ENCODE measurements at places on chromosomes 13 and 19.

GRCh38 chr19:53597023-53597422, 34.8 kb upstream of the DPRX start:
- no peak for DNase-seq

DNA sequence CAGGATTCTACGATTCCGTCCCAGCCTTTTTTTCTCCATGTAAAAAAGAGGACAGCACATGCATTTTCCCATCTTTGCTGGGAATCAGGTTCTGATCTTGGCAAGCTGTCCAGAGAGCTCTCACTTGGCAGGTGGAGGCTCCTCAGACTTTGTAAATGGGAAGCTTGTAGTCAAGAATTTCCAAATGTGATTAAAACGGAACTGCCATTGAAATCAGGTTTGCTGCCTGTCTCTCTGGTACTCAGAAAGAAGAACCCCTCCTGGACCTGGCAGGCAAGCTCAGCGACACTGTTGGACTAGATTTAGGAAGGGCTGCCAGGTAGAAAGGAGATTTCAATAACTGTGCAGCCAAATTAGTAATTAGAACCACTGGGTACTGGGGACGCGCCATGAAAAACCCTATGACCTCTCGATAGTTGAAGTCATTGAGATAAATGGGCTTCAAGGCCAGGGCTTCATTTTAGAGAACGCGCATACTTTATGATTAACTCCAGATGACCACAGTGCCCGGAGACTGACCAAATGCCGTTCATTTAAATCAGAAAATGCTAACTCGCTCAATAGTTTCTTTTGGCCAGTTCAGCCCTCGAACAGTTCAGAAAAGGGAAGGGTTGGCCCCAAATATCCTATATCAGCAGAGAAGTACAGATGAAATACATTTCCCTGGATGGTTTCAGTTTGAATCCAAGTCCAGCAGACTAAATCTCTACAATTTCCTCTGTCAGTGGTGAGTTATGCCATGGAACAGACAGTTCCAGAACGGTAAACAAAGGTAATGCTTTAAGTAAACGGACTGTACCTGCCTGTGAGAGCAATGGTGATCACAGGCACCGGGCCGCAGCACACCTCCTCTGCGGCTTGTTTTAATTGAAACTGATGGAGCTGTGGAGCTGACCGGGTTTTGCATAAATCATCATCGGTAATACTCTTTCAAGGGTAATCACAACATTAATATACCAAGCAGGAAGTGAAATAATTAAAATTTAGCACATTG, 517.4 kb downstream of the RFC3 start:
- no peak for DNase-seq

GRCh38 chr13:26957182-26957581, 196.6 kb upstream of the GPR12 start:
- DNase-seq = no peak

DNA sequence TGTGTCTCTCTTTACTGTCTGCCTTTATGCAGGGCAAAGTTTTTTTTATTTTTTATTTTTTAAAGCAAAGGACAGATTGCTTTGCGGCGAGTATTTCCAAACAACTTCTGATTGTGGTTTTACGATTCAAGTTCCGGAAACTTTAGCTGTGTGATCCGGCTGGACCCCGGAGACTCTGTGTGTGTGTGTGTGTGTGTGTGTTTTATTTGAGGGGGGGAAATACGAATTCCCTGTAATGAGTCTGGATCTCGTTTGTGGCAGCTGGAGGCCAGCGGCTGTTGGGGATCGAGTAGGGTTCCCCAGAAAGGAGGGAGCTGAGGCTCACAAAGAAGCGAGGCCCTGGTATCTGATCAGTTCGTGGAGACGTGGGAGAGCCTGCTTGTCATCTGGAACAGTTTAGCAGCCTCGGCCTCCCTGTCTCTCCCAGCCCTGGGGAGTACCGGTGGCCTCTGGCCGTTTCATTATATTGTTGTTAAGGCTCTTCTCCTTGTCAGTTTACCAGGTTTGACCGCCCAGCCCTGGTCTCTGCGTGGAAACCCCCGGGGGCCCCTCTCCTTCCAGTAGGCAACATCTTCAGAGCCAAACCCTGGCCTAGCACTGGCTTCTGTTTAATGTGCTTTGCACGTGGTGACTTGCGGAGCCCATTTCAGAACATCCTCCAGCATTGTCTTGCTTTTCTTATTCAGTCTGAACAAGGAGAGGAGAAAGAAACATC, 1.3 kb downstream of the FARP1 start:
- DNase-seq = no peak

DNA sequence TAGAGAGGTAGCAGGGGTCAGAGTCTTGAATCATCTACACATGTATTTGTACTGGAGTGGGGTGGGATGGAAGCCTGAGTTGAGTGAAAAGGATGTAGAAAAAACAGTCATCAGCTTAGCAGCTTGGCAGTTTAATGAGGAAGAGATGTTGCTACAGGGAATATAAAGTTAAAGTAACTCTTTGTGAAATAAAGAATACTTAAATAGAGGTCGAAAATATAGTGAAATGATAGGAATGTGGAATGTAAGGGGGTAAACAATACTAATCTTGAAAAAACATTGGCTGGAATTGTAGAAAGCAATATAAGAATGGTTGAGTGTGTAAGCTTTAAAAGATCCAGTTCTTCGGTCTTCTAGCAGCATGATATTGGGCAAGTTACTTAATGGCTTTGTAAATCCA, 22.7 kb downstream of the NUP58 start:
- no peak for DNase-seq

GRCh38 chr19:16001481-16002312, 52.9 kb downstream of the OR10H4 start:
- DNase-seq = peak; percentile 9

DNA sequence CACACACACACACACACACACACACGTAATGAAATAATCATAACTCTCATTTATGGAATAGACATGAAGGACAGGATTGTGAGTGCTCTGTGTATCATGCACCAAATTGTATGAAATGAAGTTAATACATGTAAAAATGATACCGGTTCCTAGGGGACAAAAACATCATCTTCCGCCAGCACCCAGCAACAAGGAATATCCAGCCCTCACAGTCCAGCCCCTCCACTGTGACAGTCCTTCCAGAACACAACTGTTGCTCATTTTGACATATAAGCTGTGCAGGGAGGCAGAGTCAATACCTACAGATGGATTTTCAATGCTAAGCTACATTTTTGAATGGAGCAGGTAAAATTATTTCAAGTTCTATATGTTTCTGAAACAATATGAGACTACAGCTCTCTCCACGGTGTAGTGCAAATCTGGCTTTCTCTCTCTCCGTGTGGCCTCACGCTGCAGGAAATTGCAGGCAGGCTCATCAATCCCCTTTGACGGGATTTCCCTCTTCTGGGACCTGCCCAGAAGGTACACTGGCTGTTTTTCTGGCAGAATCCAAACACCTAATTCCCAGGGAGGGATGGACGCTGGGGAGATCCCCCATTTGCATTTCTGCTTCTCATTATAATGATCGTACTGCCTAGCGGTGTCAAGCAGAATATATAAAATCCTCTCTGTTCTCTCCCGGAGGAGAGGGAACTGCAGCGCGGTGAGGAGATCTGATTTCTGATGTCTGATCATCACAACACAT, 494.0 kb downstream of the LIG4 start:
- no peak for DNase-seq

DNA sequence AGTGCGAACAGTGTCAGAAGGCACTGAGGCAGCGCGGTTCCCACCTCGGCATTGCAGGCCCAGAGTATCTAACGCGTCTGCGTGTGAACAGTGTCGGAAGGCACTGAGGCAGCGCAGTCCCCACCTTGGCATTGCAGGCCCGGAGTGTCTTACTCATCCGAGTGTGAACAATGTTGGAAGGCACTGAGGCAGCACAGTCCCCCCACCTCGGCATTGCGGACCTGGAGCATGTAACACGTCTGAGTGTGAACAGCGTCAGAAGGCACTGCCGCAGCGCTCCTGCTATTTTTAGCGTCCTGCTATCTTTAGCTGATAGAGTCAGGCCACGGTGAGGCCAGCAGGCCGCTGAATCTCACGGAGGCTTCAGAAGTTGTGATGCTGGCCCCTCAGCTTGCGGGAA, 39.6 kb downstream of the ATP11A start:
- DNase-seq = no peak

- DNase-seq = no peak
Measured at GRCh38 chr19:48598996-48599700, 7.4 kb upstream of the SPACA4 start.

GRCh38 chr13:43545317-43545874, 241.4 kb downstream of the ENOX1 start:
- DNase-seq = no peak

GRCh38 chr19:54172471-54173358, at the start of gene TMC4:
TMC4 (minus strand) TSS chr19:54173160; CDS start chr19:54173117, 43 bp downstream.
- DNase-seq = no peak

- DNase-seq = peak; percentile 13
Measured at GRCh38 chr19:18663940-18664530, 19.4 kb upstream of the CRTC1 start.

DNA sequence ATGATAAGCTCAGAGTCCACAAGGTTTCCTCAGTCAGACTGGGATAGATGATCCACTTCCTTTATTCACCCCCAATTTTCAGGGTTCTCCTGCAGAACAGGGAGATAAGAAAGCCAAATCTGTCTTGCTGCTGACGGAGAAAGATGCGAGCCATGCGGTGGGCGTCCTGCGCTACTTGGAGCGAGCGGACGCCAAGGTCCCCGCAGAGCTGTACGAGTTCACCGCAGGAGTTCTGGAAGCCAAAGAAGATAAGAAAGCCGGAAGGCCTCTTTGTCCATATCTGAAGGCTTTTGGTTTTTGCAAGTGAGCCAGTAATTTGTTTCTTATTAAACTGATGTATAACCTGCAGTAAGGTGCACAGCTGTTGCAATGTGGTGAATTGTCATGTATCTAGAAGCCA, 66.7 kb downstream of the SLC7A9 start:
- no peak for DNase-seq

- DNase-seq = no peak
Measured at GRCh38 chr19:35907377-35907745, 734 bp downstream of the TYROBP start.

DNA sequence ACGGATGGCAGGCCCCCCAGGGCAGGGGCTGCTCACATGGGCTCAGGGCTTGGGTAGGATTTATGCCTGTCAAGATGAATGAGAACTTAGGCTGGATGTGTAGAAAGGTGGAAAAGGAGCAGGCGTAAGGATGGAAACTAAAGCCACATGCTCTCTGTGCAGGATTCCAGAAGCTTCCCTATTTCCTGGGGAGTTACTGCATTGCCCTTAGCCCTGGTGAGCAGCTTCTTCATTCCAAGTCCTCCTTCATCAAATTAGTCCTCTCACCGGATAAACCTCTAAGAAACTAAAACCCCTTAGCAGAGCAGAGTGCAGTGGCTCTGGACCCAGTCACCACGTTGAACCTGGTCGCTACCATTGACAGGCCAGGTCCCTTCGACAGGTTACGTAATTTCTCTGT, 7.4 kb downstream of the ATP12A start:
- DNase-seq = no peak

DNA sequence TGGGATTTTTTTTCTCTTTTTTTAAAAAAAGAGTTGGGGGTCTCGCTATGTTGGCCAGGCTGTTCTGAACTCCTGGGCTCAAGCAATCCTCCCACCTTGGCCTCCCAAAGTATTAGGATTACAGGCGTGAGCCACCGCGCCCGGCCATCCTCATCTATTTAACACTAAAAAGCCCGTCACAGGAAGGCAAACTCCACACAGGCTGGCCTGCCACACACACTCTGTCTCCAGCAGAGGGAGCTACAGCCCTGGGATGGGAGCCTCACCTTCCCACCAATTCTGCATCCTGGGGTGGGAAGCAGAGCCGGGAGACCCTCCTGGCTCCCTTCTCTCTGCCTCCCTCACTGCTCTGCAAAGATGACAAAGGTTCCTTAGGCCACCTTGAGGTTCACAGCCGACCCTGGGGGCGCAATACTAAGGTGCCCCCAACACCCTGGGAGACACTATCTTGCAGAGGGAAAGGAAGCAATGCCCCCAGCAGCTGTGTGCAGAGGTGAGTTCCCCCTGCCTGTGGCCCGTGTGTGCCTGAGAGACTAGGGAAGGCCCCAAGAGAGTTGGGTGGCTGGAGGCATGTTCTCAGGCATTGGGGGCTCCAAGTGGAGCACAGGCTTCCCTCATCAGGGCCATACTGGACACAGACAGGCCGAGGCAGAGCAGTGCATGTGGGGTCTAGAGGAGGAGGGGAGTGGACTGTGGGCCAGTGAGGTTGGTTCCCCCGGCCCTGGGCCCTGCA, 27.4 kb upstream of the TIMM44 start:
- peak; percentile 8 for DNase-seq

GRCh38 chr19:56596676-56597075, 1.6 kb downstream of the ZNF71 start:
- no peak for DNase-seq
